Kidney capillary endothelial cell (primary cell): ENCODE measurements at places on chromosomes 12 and 14.

DNA sequence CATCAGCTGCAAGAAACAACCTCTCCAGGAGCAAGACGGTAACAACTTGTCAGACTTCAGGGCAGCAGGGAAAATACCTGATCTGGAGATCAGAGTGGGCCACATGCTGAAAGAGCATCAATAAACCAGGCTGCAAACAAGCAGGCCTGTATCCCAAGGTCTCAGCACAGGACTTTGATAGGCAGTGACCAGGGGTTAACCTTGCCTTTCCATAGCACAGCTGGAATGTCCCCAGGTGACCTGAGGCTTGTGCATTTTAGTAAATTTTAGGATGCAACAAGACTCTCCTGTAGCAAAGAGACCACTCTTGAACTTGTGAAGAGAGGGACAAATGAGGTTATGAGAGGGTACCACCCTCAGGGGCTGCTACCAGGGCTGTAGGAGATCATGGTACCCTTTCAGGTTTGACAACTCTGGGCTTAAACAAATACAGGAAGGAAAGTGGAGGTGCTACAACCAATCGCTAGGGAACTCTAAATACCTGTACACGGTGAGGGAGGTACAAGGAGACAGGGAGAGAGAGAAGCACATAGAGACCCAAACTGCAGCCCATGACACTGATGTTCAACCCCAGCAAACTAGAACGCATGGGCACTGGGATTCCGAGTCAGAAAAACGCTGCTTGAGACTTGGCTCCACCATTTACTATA, 95.4 kb upstream of the EVL start:
- DNase-seq, result no peak

- no peak for DNase-seq
These were observed 28.6 kb downstream of the FLRT2 start for GRCh38 chr14:85558505-85558904.

DNA sequence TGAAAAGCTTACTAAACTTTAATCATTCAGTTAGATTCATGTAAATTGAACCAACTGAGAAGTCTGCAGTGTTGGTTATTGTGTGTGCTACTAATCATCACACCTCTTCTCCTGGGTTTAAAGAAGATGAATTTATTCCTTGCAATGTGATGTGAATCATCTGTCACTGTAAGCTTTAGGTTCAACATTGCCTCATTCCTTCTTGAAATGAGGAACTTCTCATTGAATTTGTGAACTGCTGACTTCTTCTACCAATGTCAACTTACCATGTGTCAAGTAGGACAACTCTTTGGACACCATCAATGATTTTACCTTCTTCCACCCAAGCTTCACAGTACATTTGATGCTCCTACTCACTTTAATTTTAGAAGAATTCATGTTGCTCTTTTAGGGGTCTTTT, 17.4 kb upstream of the PRB2 start:
- DNase-seq, result no peak

GRCh38 chr14:90406384-90406798, 9.6 kb downstream of the CALM1 start:
- no peak for DNase-seq

DNA sequence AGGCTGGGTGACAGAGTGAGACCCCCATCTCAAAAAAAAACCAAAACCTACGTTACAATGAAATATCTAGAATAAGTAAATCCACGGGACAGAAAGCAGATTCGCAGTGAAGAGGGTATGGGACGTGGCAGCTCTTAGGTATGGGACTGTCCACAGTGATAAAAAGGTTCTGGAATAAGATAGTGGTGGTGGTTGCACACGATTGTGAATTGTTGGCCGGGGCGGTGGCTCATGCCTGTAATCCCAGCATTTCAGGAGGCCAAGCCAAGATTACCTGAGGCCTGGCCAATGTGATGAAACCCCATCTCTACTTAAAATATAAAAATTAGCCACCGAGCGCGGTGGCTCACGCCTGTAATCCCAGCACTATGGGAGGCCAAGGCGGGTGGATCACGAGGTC, 76.3 kb downstream of the KDM2B start:
- DNase-seq, result no peak

DNA sequence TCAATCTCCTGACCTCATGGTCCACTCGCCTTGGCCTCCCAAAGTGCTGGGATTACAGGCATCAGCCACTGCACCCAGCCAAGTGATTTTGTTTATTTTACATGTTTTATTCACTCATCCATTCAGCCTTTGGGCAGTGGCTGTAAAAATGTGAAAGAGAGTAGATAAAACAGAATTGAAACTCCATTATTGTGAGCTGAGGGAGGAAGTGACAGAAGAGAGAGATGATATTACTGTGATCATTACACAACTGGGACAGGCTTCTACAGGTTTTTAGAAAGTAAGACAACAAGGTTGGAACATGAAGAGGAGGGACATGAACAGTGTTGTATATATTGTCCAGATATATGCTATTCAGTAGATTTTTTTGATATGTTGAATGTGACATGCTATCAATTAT, 25.0 kb downstream of the CREBL2 start:
- DNase-seq, result no peak

DNA sequence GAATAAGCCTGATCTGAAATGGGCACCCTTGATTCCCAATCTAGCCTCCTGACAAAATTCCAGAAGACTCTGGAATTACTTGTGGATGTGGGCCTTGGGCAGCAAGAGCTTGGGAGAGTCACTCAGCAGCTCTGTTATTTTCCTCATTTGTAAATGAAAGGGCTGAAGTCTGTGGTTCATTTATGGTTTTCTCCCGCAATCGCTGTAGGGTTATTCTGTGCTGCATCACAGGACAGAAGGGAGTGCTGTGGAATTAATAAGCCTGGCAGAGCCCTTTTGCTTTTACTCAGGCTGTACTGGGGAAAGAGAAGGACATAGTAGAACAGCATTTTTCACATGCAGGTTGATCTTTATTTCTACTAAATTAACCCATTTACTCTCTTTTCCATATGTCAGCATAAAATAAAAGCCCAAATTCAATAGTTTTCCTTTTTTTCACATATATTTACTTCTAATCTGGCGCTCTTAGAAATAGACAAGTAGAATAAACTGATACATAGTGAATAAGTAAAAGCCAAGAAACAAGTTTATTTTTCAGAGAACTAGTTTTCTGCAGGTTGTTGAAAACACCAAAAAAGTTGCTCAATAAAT, 49.2 kb downstream of the DUSP16 start:
- no peak for DNase-seq

DNA sequence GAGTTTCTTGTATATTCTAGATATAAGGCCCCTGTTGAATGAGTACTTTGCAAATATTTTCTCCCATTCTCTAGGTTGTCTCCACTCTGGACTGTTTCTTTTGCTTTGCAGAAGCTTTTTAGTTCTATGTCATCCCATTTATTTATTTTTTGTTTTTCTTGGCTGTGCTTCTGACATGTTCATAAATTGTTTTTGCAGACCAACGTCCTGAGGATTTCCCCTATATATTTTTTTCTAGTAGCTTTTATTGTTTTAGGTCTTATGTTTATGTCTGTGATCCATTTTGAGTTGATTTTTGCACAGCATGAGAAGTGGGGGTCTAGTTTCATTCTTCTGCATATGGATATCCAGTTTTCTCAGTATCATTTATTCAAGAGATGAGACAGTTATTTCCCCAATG, 70.4 kb upstream of the BTG1 start:
- DNase-seq, result no peak

- no peak for DNase-seq
These were observed 398.8 kb downstream of the PRKD1 start for GRCh38 chr14:29528889-29529288.

GRCh38 chr12:130880411-130880885, 8.6 kb downstream of the RAN start:
- no peak for DNase-seq

- DNase-seq, result no peak
These were observed 31.2 kb upstream of the TSPAN9 start for GRCh38 chr12:3045989-3046388.

- DNase-seq, result no peak
These were observed 42.8 kb upstream of the DDHD1 start for GRCh38 chr14:53195949-53196348.

GRCh38 chr12:93670104-93670503, 7.1 kb upstream of the CRADD start:
- DNase-seq, result no peak

DNA sequence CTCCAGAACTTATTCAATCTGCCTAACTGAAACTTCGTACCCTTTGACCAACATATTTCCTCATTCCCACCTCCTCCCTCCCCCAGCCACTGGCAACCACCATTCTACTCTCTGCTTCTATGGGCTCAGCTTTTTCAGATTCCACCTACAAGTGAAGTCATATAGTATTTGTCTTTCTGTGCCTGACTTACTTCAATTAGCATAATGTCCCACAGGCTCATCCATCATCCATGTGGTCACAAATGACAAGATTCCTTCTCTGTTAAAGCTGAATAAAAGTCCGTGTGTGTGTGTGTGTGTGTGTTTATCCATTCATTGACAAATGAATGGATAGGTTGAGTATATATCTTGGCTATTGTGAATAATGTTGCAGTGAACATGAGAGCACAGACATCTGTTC, 1.3 kb upstream of the C14orf39 start:
- no peak for DNase-seq

- peak; percentile 37 for DNase-seq
These were observed 29.4 kb downstream of the SLC24A4 start for GRCh38 chr14:92352158-92352985.

DNA sequence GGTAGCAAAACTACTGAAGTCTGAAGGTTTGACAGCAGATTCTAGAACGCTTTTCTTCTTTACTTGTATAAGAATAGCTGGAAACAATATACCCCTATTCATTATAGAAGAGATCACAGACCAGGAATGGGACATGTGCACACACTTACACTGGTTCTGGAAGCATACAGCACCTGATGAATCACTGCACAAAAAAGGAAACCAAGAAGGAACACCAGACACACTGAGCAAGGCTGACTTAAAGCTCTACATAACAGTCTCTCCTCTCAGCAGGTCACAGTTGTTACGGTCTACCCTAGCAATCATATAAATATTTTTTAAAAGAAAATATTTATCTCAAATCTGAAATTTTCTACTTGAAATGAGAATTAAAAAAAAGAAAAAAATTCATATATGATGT, 13.5 kb downstream of the ATP2B1 start:
- peak; percentile 15 for DNase-seq

DNA sequence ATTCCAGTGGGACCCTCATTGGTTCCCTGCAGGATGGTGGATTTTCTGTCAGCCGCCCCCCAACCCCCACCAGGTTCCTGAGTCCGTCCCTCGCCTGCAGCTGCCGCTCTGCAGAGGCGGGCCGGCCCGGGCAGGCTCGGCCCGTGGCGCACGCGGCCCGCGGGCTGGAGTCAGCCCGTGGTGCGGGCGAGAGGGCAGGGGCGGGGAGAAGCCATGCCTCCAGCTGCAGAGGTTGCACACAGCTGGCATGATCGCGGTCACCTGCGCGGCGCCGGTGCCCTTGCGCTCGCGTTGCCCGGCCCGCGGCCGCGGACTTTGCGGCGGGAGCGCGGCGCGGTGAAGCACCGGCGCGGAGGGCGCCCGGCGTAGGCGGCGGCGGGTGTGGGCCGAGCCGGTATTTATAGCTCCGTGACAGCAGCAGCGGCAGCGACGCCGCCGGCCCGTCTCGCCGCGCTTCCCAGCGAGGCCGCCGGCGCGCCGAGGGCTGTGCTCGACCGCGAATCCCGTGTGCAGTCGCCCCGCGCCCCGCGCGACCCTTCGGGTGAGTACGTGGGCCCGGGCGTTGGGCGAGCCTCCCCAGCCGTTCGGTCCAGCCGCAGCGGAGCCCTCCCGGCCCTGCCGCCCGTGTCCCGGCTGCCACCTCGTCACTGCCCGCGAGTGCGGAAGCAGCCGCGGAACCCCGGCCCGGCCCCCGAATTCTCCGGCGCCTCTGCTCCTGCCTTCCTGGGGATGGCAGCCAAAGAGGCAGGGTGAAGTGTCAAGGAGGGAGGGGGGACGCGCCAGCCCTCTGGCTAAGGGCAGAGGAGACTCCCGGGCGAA, at the start of gene TMEM117:
TSS of gene TMEM117 (plus strand) at position 426 of the 819 bp plus-strand sequence.
- peak; percentile 60 for DNase-seq

DNA sequence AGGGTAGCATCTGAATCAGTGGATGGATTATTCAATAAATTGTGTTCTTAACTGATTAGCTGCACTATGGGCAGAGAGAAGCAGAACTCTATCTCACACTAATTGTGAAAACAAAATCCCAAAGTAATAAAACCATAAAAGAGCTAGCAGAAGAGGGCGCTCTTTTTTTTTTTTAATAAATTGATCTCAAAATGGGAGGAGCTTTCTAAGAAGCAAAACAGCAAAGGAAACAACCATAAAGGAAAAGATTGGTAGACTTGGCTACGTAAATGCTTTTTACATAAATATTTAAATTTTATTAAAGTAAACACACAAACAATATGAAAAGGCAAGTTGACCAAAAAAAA, 1.5 kb upstream of the TM7SF3 start:
- peak; percentile 55 for DNase-seq

- no peak for DNase-seq
These were observed 32.5 kb downstream of the PSMC1 start for GRCh38 chr14:90288651-90289355.

DNA sequence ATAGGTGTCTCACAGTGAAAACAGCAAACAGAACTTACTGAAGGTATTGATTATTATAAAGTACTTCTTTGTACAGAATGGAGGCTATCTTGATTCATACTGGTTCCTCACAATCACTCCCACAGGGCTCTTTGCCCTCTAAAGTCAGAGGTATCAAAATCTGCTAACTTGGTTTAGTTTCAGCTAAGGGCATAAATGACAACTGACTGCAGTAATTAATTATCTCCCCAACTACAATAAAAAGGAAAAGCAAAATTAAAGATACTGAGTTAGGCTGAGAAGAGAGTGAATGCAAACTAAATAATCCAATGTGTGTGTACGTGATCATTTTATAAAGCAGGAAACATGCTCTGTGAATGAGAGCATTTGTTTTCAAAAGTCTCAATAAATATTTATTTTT, 338.7 kb downstream of the ACSS3 start:
- DNase-seq, result no peak

GRCh38 chr12:116861320-116861719, 19.9 kb downstream of the HRK start:
- DNase-seq, result no peak

DNA sequence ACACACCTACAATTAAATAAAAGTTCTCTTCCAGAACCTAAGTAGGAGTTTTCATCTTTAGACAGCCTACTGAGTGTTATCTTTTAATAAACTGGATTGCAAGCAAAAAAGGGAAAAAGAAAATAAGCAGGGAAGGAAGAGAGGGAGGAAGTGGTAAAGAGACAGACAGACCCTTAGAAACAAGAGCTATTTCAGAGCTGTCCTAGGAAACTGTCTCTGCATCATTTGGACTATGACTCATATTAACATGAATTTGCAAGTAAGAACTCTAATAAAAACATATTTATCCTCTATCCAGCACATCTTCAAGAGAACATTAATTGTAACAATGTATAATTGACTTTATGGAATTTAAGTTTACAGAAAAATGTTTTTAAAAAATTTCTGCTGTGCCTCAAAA, 438.8 kb upstream of the USP15 start:
- peak; percentile 5 for DNase-seq
